ENCODE measurements at places on chromosomes 13 and 19.

GRCh38 chr13:48571126-48571913, 38.4 kb upstream of the RCBTB2 start:
- DNase-seq: no peak

DNA sequence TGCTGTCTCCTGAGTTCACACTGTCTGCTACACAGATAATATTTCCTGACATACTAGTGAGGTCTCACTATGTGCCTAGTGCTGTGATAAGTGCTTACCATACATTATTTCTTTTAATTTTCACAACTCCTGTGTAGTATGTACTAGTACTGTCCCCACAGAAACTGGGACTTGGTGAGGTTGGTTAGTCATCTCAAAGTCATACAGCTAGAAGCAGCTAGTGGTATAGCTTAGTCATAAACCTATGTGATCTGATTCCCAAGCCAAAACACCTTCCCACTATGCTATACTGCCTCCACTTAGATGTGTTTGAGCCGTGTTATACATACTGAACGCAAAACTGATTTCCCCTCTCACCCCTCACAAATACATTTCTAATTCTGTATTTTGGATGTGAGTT, 10.5 kb downstream of the MTMR6 start:
- no peak for DNase-seq

DNA sequence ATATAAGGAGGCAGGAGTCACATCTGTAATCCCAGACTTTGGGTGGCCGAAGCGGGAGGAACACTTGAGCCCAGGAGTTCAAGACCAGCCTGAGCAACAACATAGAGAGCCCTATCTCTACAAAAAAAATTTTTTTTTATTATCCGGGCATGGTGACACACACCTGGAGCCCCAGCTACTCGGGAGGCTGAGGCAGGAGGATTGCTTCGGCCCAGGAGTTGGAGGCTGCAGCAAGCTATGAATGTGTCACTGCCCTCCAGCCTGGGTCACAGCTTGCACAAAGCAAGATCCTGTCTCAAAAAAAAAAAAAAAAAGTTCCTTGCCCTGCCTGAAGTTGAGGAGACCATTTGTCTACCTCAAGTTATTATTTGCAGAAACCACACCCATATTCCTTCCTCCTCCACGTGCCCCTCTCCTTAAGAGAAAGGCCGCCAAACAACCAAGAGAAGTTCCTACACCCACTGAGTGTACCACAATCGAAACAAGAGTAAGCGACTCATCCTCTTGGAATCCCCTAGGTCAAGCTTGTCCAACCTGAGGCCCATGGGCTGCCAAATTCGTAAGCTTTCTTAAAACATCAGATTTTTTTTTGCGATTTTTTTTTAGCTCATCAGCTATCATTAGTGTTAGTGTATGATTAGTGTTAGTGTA, 2.2 kb downstream of the ABCC4 start:
- no peak for DNase-seq

DNA sequence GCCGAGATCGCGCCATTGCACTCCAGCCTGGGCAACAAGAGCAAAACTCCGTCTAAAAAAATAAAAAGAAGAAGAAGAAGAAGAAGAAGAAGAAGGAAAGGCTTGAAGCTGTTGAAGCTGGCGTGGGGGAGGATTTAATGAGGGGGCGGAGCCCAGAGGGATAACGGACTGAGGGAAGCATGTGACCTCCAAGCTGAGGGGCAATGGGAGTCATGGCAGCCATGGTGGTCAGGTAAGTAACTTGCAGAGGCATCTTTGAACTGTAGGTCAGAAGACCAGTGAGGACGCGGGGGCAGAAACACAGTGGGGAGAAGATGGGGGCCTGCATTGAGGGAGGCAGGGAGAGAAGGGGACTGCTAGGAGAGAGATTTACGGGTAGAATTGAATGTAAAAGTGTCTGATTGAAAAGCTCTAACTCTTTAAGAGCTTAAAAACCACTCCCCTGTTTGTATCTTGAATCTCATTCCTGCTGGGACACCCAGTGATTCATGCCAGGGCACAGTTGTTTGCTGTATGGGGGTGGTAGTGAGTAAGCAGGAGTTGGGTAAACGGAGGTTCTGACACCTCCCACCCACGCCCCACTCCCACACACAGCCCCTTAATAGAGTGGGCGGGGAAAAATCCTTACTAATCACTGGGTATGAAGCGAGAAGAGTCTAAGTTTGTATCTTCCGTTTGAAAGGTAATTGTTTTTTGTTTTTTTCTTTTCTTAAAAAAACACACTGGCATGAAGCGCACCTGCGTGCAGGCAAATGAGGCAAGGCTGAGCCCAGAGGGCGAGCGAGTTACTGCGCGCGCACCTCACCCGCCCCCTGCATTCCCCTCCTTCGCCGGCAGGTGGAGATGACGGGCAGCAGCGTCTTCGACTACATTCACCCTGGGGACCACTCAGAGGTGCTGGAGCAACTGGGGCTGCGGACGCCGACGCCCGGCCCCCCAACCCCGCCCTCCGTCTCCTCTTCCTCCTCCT, 13.0 kb downstream of the TMEM160 start:
- DNase-seq: peak; percentile 86

GRCh38 chr19:52922841-52923777, at the start of gene ZNF888:
Gene ZNF888 (minus strand): TSS chr19:52923428. CDS start chr19:52917873, 5,555 bp downstream.
- no peak for DNase-seq

- DNase-seq: no peak
Measured at GRCh38 chr13:110813646-110814624, 100.4 kb downstream of the ING1 start.

- DNase-seq: no peak
Measured at GRCh38 chr13:39607876-39608275, 4.9 kb upstream of the LHFPL6 start.

DNA sequence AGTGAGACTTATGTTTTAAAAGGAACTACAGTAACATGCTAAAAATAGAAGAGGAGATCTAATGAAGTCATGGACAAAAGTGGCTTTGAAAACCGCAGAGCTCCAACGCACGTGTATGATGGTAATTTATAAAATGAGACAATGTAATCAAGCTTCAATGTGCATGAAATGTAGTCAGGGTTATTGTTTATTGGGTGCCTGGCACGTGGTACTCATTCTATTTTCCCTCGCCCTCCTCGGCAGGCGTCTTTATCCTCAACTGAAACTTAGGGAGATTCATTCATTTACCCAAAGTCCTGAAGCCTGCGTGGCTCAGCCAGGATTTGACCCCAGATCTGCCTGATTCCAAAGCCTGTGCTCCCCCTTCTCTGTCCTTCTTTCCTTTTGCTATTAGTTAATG, 79.8 kb downstream of the CHST8 start:
- no peak for DNase-seq

- no peak for DNase-seq
Measured at GRCh38 chr19:45153339-45154063, 7.3 kb downstream of the NKPD1 start.

GRCh38 chr13:109776575-109776974, 9.8 kb downstream of the IRS2 start:
- DNase-seq: no peak

GRCh38 chr19:36136964-36137686, 2.7 kb upstream of the CAPNS1 start:
- no peak for DNase-seq

DNA sequence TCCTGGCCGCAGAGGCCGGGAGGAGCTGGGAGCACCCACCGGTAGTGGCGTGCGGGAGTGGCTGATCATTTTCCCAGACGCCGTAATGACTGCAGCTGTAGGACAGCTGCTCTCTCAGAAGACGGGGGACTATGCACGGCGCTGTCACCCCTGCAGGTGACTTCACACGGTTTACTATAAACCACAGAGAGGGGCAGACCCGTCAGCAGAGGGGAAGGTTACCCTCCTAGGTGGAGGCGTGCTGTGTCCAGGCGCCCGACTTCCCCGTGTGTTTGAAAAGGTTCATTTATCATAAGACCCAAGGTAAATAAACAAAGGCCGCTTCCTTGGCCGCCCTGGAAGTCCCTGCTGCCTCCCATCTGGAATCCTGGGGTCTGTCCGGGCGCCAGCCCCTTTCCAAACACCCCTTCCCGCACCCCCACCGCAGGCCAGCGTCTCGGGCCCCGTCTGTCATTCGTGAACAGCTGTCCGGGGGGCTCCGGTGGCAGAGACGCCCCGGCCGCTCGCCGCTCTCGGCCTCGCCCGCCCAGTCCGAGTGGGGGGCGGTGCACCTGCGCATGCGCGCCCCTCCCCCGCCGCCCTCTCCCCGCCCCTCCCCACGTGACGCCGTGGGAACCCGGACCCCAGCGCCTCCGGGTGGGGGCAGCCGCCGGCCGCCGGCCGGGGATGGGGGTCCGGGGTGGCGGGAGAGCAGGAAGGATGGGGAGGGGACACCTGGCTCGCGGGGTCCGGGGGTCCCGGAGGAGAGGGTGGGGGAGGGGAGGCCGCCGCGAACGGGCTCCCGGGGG, 915 bp downstream of the SHC2 start:
- DNase-seq: peak; percentile 45

DNA sequence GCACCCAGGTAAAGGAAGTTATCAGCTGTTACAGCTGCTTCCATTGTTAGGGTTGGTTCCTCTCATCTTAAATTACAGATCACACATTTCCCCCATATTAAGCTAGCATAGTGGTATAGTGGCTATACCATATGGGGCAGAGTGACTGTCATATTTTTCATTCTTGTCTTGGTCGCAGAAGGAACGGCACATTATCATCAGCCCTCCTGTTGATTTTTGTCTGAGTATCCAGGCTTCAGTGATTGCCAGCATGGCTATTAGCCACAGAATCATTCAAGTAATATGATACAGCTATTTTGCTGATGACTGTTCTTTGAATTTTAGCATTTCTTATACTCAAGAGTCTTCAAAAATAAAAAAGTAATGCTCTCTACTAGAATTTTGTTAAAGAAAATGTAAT, 240.9 kb downstream of the LIG4 start:
- DNase-seq: no peak

GRCh38 chr13:25902891-25903341, 148.9 kb downstream of the SHISA2 start:
- DNase-seq: no peak

- DNase-seq: no peak
Measured at GRCh38 chr13:74461011-74461410, 326.8 kb upstream of the KLF12 start.

DNA sequence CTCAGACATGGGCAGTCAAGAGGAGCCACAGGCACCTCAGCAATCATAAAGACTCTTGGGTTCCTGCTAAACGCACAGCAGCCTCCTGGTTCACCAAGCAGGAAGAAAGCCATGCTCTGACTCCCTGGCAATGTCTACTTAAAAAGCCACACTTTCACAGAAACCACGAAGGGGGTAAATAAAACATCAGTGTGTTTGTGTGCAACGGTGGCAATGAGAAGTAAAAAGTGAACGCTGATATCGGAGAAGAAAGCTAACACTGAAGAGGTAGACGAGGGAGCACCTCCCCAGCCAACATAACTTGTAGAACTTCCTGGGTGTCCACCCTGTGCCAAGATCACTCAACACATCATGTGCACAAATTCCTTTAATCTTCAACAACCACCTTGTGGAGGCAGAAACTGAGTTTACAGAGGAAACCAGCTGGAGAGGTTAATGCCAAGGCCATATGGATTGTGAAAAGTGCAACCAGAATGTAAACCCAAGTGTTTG, 30.2 kb downstream of the HSPH1 start:
- DNase-seq: no peak

DNA sequence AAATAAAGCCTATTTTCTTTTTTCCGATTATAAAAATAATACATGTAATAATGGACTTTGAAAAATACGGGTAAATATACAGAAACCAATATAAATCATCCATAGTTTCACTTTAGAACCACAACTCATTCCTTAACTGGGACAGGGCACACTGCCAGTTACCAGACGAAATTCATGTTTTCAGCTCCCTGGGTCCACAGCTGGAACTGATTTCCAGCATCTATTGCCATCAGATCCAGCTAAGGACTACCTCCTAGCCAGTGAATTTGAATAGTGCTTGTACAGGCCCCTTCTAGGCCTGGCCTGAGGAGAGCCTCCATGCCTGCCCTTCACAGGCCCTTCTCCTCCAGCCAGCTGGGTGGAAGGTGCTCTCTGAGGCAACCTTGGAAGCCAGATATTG, 30.0 kb upstream of the ATP12A start:
- DNase-seq: no peak

GRCh38 chr13:92649140-92649813, 577.3 kb upstream of the GPC6 start:
- DNase-seq: no peak

- DNase-seq: no peak
Measured at GRCh38 chr13:94464771-94465170, 14.7 kb downstream of the DCT start.

DNA sequence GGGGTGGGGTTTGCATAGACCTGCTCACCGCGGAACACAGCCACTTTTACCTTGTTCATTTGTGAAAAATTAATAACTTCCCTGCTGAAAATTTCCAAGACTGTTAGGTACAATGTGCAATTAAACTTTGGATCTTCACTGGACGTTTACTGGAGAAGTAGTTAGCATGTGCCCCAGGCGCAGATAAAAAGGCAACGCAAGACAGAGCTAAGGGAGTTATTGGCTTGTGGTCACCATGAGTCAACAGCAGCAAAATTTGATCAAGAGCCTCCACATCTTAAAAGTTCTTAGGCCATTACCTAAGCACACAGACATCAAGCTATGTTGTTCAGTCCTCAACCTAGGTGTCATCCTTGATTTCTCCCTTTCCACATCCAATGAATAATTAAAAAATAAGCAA, 257.0 kb downstream of the LHFPL6 start:
- DNase-seq: no peak

GRCh38 chr19:5186293-5187050, 154.1 kb downstream of the PTPRS start:
- no peak for DNase-seq

GRCh38 chr13:74977498-74977897, 504.5 kb downstream of the TBC1D4 start:
- no peak for DNase-seq

DNA sequence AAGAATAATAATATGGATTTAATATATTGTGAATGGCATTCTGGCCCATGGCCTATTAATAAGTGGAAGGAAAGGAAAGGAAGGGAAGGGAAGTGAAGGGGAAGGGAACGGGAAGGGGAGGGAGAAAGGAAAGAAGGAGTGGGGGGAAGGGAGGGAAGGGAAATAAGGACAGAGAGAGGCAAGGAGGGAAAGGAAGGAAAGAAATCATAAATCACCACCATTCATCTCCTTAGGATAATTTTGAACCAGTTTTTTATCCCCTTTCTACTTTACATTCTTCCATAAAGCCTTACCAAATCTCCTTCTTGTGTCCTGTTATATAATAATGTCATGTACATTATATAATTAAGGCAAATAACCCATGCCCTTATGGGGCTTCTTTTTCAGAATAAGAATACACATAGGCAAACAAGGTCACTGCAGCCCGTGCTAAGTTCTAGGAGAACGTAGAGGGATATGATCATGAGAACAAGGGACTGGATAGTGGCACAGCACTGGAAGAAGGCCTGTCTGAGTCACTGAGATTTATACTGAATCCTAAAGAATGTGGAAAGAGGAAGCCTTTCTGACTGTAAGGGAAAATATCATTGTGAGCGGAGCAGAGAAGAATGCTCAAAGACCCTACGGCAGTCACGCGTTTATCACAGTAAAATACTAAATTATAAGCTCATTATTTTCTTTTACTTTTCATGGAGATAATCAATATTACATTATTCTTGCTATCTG, 444.5 kb upstream of the GPC6 start:
- no peak for DNase-seq

- DNase-seq: no peak
Measured at GRCh38 chr13:42189061-42189460, 82.9 kb upstream of the AKAP11 start.

GRCh38 chr13:110916301-110917142, 1.7 kb upstream of the ANKRD10 start:
- DNase-seq: no peak
